ENCODE measurements at places on chromosomes 2 and 18.

GRCh38 chr2:186486651-186487647 lies 889 bp downstream of the ZC3H15 start:
- no peak for DNase-seq

DNA sequence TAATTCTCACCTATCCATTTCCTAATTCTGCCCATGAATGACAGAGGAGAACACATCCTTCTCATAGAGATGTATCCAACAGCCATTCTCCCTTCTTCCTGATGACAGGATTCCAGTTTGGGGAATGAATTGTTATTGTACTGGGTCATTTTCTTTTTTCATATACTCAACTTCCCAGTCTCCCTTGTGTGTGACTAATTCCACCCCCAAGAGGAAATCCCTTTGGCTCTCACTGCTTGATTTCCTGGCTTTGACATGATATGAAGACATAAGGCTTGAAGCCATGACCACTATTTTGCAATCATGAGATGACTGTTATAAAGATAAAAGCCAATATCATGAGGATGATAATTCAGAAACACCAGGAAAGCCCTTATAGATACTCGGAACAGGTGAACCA lies 384.7 kb upstream of the ACVR2A start:
- DNase-seq: no peak

DNA sequence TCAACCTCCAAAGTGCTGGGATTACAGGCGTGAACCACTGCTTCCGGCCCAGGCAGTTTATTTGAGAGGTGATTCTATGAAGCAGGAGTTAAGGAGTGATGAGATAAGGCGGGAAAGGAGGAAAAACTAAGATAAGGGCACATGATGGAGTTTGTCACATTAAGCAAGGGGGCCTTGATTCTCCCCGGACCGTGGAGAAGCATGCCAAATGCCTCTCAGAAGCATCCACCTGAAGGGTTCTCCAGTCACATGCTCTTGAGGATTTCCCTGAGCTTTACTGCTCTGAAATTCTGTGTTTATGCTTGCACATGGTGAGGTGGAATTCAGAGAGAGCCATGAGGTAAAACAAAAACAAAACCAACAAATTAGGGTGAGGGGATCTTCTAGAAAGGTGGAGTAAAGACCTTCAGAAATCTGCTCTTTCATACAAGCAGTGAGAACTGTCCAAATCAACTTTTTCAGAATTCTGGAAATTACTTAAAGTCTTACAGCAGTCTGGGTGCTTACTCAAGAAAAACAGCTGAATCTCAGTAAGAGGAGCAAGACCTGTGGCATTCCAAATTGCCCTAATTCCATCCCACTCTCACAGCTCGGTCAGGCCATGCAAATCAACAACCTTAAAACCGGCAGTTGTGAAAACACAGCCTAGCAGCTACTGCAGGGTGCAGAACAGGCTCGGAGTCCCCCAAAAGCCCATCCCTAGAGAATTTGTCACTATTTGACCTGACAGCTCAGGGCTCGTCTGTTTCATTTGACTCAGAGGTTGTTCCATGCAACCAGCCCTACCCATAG lies 69.1 kb upstream of the CTLA4 start:
- no peak for DNase-seq

GRCh38 chr2:45353879-45354278 lies 257.2 kb downstream of the SRBD1 start:
- no peak for DNase-seq

- DNase-seq: no peak
Observed at GRCh38 chr2:50951437-50951836, 80.5 kb downstream of the NRXN1 start.

GRCh38 chr18:58385472-58385871 lies 243.4 kb downstream of the ALPK2 start:
- no peak for DNase-seq

- DNase-seq: no peak
Observed at GRCh38 chr2:36253086-36253485, 102.5 kb upstream of the CRIM1 start.

DNA sequence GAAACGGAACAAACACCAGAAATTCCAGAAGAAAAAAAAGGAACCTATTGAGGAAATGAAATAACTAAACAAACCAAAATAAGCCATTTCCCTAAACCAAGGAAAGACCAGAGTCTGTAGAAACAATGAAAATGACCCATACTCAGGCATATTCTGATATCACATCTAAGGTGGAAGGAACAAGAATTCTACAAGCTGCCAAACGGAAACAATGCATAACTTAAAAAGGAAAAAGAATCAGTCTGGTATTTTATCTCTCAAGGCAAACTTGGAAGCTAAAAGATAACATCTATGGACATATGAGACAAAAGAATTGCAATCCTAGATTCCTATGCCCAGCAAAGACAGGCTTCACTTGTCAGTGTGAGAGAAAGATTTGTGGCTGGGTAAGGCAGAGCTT lies 326.2 kb downstream of the PDE11A start:
- no peak for DNase-seq

- no peak for DNase-seq
Observed at GRCh38 chr2:207136874-207137273, 28.9 kb downstream of the KLF7 start.

GRCh38 chr2:204505488-204505887 lies 39.8 kb upstream of the PARD3B start:
- DNase-seq: no peak

DNA sequence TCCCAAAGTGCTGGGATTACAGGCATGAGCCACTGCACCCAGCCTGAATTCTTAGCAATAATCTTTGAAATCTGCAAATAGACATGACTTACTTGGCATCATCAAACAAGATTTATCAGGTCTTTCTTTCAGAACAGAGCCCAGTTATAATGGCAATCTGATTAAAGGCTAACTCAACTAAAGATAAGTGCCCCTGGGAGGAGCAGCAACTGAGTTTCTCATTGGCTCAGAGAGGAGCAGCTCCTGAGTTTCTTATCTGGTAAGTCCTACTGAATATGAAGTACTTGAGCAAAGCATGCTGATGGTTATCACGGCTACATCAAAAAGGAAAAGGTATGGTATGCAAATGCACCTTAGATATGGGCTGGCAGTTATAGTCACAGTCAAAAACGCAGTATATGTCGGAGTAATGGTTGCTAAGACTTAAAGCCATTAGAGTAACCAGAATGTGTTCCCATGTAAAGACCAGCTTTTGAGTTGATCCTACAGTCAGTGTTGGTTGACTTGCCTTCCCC lies 15.0 kb upstream of the AP1S3 start:
- no peak for DNase-seq

DNA sequence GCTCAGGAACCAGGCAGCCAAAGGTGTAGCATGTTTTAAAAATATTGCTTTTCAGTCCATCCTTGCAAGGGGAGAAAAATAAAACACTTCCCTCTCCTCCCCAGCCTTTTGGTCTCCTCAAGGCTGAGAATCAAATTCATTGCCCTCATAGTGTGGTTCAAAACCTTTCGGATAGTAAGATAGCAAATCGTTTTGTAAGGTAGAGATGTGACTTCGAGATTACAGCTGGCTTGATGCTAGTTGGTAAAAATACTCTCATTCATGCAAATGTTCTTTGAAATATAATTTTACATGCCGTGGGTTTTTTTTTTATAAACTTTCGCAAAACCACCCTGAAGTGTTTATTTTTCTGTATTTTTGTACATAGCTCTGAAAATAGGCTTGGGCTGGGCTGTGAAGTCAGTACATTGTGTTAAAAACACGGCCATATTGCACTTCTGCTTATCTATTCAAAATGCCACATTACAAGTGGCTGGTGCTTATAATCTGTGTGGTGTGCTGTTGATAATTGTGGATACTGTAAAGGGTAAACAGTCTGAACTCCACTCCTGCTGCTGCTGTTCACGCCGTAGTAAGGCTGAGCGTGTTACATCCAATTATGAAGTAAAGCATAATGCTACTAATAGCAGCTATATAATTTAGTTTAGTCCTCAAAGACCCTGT lies 172.0 kb upstream of the SIX3 start:
- no peak for DNase-seq

DNA sequence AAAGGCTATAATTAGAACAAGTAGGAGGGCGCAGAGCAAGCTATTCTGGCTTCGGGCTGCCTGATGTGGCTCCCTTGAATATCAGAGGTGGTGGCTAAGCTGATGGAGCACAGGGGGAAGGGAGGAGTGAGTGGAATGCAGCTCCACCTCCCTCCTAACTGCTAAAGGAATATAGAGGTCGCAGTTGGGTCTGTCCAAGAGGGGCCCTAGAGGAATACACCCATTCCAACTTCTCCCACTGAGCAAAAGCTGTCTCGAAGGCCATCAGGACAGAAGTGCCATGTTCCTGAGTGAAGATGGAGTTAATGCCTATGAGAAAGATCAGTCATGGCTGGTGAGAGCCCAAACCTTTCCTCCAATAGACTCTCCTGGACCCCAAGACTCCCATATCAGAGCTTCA lies 32.8 kb upstream of the MARCO start:
- no peak for DNase-seq

- DNase-seq: no peak
Observed at GRCh38 chr2:233084488-233084887, 24.3 kb downstream of the INPP5D start.

Data from DMS79 (cell line).